ENCODE measurements at places on chromosomes 11 and 22. TPM values are rescaled to one million over a fixed set of nuclear protein-coding genes. Genes with fewer than 3 reads are reported as not detected.

Gene SAA2
- total RNA-seq, result 15.2 TPM

Gene SLC22A6
- not detected for total RNA-seq

DNA sequence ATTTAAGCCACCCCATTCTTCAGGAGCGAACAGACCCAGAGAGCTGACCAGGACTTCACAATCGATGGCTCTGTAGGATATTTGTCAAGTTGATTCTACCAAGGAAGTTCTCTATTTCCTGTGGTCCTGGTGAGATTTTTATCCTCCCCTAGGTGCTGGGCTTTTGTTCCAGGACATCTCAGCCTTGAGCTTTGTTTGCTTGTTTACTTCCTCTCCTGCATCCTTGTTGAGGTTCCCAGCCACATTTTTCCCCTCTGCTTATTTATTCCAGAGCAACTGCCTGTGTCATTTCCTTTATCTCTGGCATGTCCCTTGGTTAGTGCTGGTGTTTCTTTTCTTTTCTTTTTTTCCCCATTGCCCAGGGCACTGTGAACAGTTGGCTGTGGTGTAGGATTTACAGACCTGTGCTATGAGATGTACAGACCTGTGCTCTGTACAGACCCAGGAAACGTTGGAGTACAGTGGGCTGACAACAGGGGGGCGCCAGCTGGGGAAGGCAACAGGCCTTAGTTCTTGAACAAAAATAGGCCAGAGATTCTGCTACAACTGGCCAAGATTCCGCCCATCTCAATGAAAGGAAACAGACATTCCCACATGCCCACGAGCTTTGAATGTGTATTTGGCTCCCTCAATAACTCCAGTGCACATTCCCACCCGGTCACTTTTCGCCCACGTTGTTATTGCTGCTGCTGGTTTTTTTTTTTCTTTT is 235.9 kb upstream of the DDI1 start:
- no peak for DNase-seq

GRCh38 chr11:16148301-16148931 is 207.9 kb downstream of the SOX6 start:
- no peak for DNase-seq

DNA sequence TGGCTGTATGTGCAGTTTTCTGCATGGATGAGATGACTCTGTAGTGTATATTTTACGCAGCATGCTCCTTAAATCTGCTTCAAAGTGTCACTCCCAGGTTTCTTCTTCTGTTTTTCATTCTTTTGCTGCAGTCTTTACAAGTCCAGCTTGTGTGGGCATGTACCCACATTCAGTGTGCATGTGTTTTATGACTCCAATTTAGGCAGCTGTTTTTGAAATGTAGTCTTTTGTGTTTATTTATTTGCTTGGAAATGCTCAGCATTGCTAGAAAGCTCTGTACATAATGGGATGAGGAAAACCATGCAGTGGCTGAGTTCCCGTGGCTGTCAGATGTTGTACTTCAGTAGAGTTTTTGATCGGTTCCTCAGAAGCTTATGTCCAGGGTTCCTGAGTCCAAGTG is 138.5 kb downstream of the ARHGAP42 start:
- no peak for DNase-seq

GRCh38 chr11:72240461-72241290 is 3.3 kb downstream of the PHOX2A start:
- DNase-seq, result no peak

- DNase-seq, result no peak
These were observed 19.7 kb downstream of the MYO7A start for GRCh38 chr11:77147668-77148321.

DNA sequence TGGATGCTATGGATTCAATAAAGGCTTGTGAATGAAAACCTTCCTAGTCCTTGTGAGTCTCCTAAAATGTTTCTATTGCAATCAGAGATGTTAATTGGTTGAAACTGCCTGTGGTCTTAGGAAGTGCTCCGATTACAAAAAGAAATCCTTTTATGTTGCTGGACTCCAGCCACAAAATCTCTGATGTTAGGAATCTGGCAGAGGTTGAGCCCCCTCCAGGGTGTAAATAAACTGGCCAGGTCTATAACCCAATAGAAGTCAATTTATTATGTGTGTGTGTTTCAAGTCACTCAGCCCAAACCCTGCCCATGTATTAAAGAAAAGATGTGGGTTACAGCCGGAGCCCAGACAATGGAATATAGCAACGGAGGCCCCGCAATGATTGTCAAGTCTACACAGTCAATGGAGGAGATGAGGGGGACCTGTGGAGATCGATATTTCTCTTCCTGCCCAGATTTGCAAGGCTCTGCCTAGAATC is 218.1 kb upstream of the SORL1-AS1 start:
- no peak for DNase-seq

GRCh38 chr11:102410382-102410784 is 42.2 kb downstream of the TMEM123 start:
- no peak for DNase-seq
